ENCODE measurements at places on chromosomes 16 and 17. TPM values are rescaled to one million over a fixed set of nuclear protein-coding genes. Genes with fewer than 3 reads are reported as not detected.

Gene MYH13
- not detected for total RNA-seq

Gene SALL1
- total RNA-seq: 0.05 TPM

Gene HYDIN
- total RNA-seq: 3.0 TPM

Gene DPEP3
- not detected for total RNA-seq

Gene NDUFAB1
- 324 TPM for total RNA-seq

Gene CASKIN1
- total RNA-seq: 1.1 TPM

Gene GNAO1
- 8.1 TPM for total RNA-seq

Gene SPATA22
- total RNA-seq: 0.25 TPM

Gene OTOA
- total RNA-seq: not detected

Gene KIF18B
- total RNA-seq: 0.47 TPM

Gene DPEP1
- not detected for total RNA-seq

Gene C17orf67
- 0.37 TPM for total RNA-seq

Gene ACADVL
- 1,243 TPM for total RNA-seq

Gene TEX14
- not detected for total RNA-seq

Gene CDYL2
- total RNA-seq: 2.2 TPM

Gene SLC9A5
- 0.16 TPM for total RNA-seq

Gene TMEM204
- 58.2 TPM for total RNA-seq

Gene IRF8
- total RNA-seq: 1.8 TPM

Gene TEDC2
- 4.9 TPM for total RNA-seq

Gene TMEM220
- 5.4 TPM for total RNA-seq

Gene LPCAT2
- 6.5 TPM for total RNA-seq

Gene TBC1D3E
- not detected for total RNA-seq

Gene POLG2
- 2.0 TPM for total RNA-seq

Gene SDF2
- total RNA-seq: 38.7 TPM

Gene HAS3
- total RNA-seq: 2.0 TPM

Gene CACNG1
- total RNA-seq: not detected

Gene PRSS22
- total RNA-seq: not detected

Gene TLCD2
- 2.3 TPM for total RNA-seq

Gene CLEC3A
- not detected for total RNA-seq

Gene C16orf89
- 1.5 TPM for total RNA-seq

Gene LAT
- total RNA-seq: 1.5 TPM

Gene DNAH17
- not detected for total RNA-seq

Gene CETP
- total RNA-seq: 0.23 TPM

Gene FLYWCH1
- 34.2 TPM for total RNA-seq

Gene GPS1
- total RNA-seq: 85.0 TPM

Gene HID1
- total RNA-seq: 11.8 TPM

Gene TMEM106A
- 2.6 TPM for total RNA-seq

Gene TTLL6
- total RNA-seq: not detected

Gene ITGAD
- total RNA-seq: not detected

Gene KRT39
- total RNA-seq: not detected

Gene VASN
- total RNA-seq: 4.9 TPM

Gene DHODH
- total RNA-seq: 7.3 TPM

Gene CTRB1
- not detected for total RNA-seq

Gene KRT24
- total RNA-seq: not detected

Gene UBTF
- 51.5 TPM for total RNA-seq

Gene HOXB7
- total RNA-seq: not detected

Gene AGRP
- not detected for total RNA-seq

Gene ELMO3
- 0.56 TPM for total RNA-seq

Gene CHRNE
- 0.40 TPM for total RNA-seq

Gene GPRC5B
- total RNA-seq: 77.9 TPM

Gene COL1A1
- total RNA-seq: 20.5 TPM

Gene FAM171A2
- 1.2 TPM for total RNA-seq

Gene TMEM132E
- total RNA-seq: not detected

Gene CBX8
- total RNA-seq: 9.2 TPM

Gene CCL17
- not detected for total RNA-seq

Gene RNU2-1
- 5,003 TPM for total RNA-seq

Gene MT1F
- total RNA-seq: 8.1 TPM

Measured in heart left ventricle (tissue), 16 donors.